ENCODE measurements at places on chromosomes 7 and 10. TPM values are rescaled to one million over a fixed set of nuclear protein-coding genes. Genes with fewer than 3 reads are reported as not detected.

WNT8B gene
- total RNA-seq: not detected

DNA sequence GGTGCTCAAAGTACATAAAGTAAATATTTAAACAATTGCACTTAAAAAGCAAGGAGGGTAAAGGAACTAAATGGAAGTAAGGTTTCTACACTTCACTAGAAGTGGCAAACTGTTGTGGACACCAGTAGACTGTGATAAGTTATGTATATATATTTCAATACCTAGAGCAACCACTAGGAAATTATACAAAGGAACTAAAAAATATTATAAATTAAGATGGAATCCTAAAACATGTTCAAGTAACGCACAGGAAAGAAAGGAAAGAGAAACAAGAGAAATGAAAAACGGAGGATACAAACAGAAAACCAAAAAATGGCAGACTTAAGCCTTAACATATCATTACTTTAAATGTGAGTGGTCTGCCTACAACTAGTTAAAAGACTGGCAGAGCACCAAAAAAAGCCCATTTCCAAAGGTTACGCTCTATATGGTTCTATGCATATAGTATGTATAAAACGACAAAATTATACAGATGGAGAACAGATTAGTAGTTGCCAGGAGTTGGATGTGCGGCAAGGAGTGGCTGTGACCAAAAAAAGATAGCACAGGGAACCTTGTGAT, 19.0 kb downstream of the VPS41 start:
- DNase-seq: no peak

- DNase-seq: no peak
Measured at GRCh38 chr10:102245932-102246251, 560 bp downstream of the GBF1 start.

GRCh38 chr7:112965506-112965905, 121.1 kb downstream of the GPR85 start:
- no peak for DNase-seq

GRCh38 chr7:83162402-83163256, at the start of gene PCLO:
TSS of gene PCLO (minus strand) at chr7:83162884. CDS start at chr7:83162592, 292 bp downstream.
- DNase-seq: no peak

DNA sequence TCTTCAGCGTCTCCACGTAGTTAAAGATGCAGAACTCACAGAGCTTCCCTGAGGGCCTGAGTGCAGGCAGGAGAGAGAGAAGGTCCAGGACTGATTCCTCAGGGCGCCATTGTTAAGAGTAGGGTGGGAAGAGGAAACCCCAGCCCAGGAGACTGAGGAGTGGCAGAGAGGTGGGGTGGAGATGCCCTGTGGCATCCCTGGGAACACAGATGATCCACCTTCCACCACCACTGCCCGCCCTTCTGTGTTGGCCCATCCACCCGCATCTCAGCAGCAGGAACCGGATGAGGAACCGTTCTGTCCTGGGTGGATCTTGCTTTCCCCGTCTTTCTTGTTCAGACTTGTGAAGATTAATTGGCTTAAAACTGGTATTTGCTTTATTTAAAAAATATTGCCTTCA, 48.3 kb downstream of the PFKP start:
- no peak for DNase-seq

Measured in natural killer cell treated with Interleukin-12 subunit alpha and Interleukin-12 subunit beta and Interleukin-15 and Interleukin-18, amount 100 ng/mL, for 72 hours (primary cell).